ENCODE measurements at places on chromosomes 7 and 10. TPM values are rescaled to one million over a fixed set of nuclear protein-coding genes. Genes with fewer than 3 reads are reported as not detected.
A peak's percentile ranks its signal among the peaks of the same experiment; 100 is the strongest.

DNA sequence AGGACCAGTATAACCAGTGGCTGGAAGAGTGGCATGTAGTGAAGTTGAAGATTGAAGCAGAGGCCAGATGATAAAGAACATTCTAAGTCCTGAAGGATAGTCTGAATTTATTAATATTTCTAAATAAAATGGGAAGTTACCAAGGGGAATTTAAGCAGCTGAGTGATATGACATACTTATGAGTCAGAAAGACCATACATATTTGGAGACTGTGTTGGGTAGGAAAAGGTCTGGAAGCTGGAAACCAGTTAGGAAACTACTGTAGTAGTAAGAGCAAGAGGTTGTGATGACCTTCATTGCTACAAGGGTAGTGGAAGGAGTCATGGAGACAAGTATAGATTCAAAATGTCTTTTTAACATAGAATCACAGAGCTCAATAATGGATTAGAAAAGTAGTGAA is 752.3 kb downstream of the SUGCT start:
- DNase-seq = no peak

The ZPBP gene
- not detected for total RNA-seq

GRCh38 chr10:71924771-71925170 is 39.4 kb upstream of the CHST3 start:
- DNase-seq = no peak

DNA sequence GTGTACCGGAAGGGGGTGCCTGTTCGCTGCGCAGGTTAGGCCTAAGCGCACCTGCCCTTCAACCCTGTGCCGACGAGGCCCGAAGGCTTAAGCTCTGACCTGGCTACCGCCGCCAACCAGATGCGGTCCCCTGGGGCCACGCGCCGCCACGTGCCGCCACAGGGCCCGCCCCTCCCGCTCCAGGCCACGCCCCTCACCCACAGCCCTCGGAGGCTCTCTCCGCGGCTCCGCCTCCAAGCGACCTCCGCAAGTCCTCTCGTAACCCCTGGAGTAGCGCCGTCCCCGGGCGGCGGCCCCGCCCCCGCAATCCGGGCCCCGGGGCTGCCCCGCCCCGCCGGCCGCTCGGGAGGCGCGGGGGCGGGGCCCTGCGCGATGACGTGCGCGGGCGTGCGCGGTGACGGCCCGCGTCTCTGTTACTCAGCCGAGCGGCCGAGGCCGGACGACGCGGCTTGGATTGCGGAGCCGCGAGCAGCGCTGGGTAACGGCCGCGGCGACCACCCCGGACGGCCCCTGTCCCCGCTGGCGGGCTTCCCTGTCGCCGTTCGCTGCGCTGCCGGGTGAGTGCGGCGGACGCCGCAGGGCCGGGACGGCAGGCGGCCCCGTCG is at the start of gene MAPK8:
TSS of gene MAPK8 (plus strand) at position 413 of the 605 bp plus-strand sequence. CDS start 94,984 bp downstream, outside the sequence.
- DNase-seq = peak; percentile 95

The TMEM213 gene
- total RNA-seq = not detected

The BTBD16 gene
- total RNA-seq = 0.89 TPM

The KIAA1217 gene
- 84.6 TPM for total RNA-seq

The CRHR2 gene
- total RNA-seq = 1.1 TPM

The AUTS2 gene
- total RNA-seq = 129 TPM
